Astrocyte (in vitro differentiated cells and primary cell): ENCODE measurements at places on chromosomes 6 and 20. TPM values are rescaled to one million over a fixed set of nuclear protein-coding genes. Genes with fewer than 3 reads are reported as not detected.

SLC17A3 gene
- not detected in 2 replicates for total RNA-seq

GNL1 gene
- total RNA-seq: 49.0 and 49.3 TPM in 2 replicates

ZC2HC1B gene
- not detected in 2 replicates for total RNA-seq

VGLL2 gene
- total RNA-seq: 1.2 and 1.7 TPM in 2 replicates

LAMP5 gene
- 2.3 and 4.7 TPM in 2 replicates for total RNA-seq

CRIP3 gene
- not detected in 2 replicates for total RNA-seq

INSM1 gene
- total RNA-seq: 0.09 TPM in 1 of 2 replicates, not detected in the other

FAM209A gene
- 0.32 TPM in 1 of 2 replicates, not detected in the other for total RNA-seq

CNBD2 gene
- 2.1 and 3.0 TPM in 2 replicates for total RNA-seq

LY6G6F gene
- total RNA-seq: not detected in 2 replicates

MTCH1 gene
- total RNA-seq: 286 and 311 TPM in 2 replicates

DEF6 gene
- total RNA-seq: 2.2 and 3.3 TPM in 2 replicates

TENT5A gene
- 17.8 and 19.7 TPM in 2 replicates for total RNA-seq

DNA sequence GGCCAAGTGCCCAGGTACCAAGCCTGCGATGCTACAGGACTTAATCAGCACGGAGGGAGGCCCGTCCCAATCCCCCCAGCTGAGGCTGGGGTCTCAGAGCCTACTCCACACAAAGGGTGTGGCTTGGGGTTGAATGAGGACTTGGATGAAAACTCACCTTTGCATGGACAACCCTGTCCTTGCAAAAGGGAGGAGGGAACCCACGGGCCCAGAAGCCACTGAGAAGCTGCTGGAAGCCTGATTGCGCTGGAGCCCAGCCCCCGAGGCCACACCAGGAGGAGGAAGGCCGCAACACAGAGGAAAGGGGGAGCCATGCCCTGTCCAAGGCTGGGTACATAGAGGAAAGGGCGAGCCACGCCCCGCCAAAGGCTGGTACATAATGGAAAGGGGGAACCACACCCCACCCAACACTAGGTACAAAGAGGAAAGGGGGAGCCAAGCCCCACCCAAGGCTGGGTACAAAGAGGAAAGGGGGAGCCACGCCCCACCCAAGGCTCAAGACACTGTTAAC is 158.8 kb downstream of the DLL1 start:
- DNase-seq: no peak

DNA sequence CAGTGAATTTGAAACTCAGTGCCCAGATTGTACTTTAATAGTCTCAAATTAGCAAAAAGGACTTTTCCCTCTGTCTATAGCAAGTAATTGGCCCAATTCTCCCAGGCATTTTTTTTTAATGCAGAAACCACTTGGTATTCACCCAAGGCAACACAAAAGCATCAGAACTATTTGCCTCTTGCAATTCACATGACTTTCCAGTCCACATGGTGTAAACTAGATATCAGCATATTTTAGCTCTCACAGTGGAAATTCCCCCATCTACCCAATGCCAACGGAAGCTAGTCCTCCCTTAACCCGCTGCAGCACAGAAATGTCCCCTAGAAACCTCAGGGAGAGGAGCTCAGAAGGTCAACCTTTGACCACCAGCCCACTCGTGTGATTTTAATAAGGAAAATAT is 103.4 kb upstream of the CDYL start:
- DNase-seq: peak; percentile 61

GRCh38 chr6:167757821-167758220 is 68.9 kb upstream of the AFDN start:
- no peak for DNase-seq

DNA sequence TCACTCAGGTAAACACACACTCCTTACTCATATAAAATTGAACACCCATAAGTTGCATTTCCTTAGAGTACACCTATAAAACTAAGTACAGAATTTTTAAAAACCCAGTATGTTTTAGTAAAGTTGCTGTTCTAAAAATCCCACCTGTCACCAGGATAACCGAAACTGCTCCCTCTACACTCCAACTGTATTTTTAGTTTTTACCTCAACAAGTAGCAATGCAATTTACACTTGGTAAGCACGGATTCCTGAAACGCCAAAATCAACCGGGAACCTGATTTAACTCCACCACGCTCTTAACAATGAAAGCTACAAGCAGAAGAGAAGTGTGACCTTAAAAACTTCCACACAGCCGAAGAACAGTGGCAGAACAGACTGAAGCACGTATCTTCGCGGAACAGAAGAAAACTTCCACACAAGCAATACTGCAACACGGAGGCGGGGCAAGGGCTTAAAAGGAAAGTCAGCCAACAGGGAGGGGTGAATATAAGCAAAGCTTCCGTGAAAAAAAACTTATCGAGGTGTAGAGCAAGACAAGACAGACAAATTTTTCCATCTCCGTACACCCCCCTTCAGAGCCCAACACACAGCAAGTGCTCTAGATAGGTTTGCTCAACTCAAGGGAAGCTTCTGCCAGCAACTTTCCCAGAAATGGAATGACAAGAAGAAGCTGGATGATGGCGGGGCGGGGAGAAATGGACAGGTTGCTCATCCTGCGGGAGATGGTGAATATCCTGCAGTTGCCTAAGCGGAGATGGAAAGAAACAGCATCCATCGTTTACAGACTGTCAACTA is 1.4 kb downstream of the STAU1 start:
- peak; percentile 45 for DNase-seq

DNA sequence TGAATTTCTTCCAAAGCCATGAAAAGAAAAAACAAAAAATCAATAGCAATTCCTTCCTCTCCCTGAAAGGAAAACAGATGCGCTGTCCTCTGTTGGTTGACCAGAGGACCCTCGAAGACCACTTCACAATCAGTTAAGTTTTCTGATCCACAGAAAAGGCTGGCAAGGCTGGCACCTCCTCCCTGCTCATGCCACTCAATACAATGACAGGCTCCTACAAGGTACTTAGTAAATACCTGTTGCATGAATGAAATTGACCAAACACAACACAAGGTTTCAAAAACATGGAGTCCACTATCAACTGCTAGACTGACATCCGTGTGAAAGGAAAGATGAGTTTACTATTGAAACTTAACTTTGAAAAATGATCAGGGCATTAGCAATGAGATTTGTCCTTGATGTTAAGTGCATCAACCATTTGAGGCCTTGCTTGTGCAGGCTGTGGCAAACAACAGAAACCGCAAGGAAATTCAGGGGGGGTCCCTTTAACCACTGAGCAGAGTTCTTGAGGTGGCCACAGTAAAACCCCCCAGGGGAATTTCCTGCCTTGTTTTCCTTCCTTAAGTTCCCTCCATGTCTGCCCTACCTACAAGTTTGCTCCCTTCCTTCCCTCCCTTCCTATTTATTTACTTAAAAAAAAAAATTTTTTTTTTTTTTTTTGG is 27.9 kb upstream of the RTF2 start:
- DNase-seq: peak; percentile 27

- peak; percentile 28 for DNase-seq
Measured at GRCh38 chr6:20038410-20039204, 173.7 kb downstream of the MBOAT1 start.

GRCh38 chr20:41304002-41304401 is 13.5 kb downstream of the ZHX3 start:
- no peak for DNase-seq

GRCh38 chr6:154569156-154569862 is 58.8 kb upstream of the CNKSR3 start:
- no peak for DNase-seq

DNA sequence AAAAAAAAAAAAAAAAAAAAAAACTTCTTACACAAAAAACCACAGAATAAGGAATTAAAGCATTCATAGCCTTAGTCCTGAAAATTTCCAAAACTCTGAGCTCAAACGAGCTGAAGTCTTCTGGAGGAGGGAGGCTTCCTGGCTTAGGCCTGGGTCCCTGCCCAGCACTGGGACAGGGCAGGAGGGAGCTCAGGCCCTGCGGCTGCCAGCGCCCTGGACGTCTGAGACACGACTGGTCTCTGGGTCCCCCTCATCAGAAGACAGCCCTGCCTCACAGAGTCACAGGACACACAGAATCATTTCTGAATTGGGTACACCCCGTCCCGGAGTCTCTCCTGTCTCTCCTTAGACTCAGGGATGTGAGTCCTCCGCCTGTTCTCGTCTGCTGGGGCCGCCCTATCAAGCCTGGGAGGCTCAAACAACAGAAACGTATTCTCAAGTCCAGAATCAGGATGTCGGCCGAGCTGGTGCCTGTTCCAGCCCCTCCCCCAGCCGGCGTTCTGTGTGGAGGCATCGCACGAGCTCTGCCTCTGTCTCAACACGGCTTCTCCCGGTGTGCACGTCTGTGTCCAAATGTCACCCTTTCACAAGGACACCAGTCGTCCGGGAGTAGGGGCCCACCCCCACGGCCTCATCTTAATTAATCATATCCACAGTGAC is 39.4 kb downstream of the ZBTB46 start:
- DNase-seq: no peak

- DNase-seq: no peak
Measured at GRCh38 chr6:11679099-11679498, 99.5 kb downstream of the ADTRP start.

DNA sequence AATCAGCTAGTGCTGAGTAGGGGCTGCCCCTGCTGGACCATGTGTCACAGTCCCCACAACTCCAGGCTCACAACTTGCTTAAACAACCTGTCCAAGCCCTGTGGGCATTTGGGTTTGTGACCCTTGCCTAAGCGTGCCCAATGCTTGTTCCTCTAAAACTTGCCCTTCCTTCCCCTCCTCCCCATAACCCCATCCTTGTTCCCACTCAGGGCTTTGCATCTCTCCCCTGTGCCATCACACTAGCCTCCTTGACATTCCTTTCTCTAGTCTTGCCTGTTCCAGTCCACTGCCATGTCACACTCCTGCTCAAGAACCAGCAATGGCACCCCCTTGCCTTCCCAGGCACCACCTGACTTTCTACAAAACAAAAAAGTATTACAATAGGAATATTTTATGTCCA is 2.3 kb upstream of the DLGAP4 start:
- DNase-seq: no peak

GRCh38 chr20:35299780-35300179 is 7.6 kb upstream of the FAM83C start:
- DNase-seq: no peak

DNA sequence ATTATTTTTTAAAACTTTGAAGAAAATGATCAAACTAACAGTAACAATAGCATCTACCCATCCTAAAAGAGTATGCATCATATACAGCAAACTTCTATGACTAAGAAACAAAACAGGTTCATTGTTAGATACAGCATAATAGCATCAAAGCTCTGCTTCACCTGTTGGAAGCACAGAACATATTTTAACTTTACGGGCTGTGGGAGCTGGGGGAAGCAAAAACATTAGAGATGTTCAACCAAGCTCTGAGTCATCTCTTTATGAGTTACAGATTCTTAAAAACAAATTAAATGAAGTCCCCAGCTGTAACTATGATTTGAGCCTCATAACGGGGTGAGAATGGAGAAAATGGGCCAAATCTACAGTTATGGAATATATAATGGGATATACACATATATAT is 63.4 kb downstream of the SYNE1 start:
- DNase-seq: no peak

- DNase-seq: no peak
Measured at GRCh38 chr6:24911796-24912382, 23.9 kb downstream of the RIPOR2 start.

- DNase-seq: no peak
Measured at GRCh38 chr6:16367571-16367970, 129.2 kb downstream of the GMPR start.

- no peak for DNase-seq
Measured at GRCh38 chr6:50849796-50850180, 31.1 kb downstream of the TFAP2B start.

GRCh38 chr6:56050530-56051201 is 175.3 kb upstream of the BMP5 start:
- DNase-seq: no peak

DNA sequence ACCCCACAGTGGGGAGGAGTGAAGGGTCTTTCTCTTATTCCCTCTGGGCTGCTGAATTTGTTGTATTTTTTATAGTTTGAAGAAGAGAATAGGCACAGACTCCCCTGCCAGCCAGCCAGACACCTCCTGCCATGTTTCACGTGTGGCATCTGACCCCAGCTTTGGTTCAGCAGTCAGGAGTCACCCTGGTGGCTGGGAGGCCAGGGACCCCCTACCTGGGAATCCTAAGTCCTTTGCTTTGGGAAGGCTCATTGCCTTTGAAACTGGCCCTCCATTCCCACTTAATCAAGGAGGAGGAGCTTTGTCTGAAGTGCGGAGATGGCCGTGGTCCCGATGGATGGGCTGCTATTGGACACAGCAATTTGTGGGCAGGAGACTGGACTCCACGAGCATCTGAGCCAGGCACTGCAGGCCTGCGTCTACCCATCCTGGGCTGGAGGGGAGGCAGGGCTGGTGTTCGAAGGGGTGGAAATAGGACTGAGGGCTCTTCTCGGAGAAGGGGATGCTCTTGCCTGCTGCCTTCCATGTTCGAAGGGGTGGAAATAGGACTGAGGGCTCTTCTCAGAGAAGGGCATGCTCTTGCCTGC is 196.1 kb downstream of the DLL1 start:
- DNase-seq: no peak

GRCh38 chr6:154325142-154325541 is 31.5 kb downstream of the IPCEF1 start:
- DNase-seq: no peak

GRCh38 chr6:121319112-121319553 is 15.1 kb downstream of the TBC1D32 start:
- DNase-seq: no peak

DNA sequence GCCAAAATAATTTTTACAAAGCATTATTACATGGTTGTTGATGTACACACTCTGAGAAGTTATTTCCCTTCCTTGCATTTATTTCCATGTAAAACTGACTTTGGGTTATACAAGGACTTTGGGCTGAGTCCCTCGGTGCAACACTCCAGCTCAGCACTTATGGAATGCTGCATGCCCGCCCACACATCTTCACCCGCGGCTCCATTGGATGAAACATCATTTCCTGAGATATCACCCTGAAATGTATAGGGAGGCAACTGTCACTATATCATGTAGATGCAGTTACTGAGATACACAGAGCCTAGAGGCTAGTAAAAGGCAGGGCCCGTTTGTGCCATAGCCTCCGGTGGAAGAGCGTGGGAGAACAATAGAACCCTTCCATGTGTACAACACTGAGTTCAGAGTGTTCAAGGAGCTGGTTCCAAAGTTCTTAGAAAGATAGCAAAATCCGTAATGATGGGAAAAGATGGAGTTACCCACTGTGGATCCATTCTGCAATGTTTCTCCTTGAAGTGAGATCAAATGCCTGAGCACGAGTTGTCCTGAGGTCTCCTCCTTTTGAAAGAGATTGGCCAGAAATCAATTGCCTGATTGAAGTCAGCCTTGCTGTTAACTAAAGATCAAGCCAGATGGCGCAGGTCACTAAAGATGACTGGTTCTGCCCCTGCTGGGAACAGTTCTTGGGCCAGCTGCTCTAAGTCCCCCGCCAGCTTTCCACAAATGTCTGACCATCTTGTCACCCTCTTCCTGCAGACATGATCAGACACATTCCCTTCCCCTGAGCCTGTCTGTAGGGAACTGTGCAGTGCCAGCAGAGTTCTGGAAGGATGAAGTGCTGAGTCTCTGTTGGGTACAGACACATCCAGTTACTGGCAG is 100.9 kb upstream of the IYD start:
- DNase-seq: peak; percentile 88

- DNase-seq: peak; percentile 42
Measured at GRCh38 chr6:147950623-147950987, 392.0 kb upstream of the SASH1 start.

GRCh38 chr6:158630938-158631616 is 13.5 kb downstream of the DYNLT1 start:
- peak; percentile 53 for DNase-seq

GRCh38 chr6:151059612-151060095 is 180.1 kb upstream of the AKAP12 start:
- no peak for DNase-seq

GRCh38 chr6:90224196-90224595 is 72.4 kb downstream of the BACH2 start:
- no peak for DNase-seq
